ENCODE measurements at places on chromosomes 2 and 18.

DNA sequence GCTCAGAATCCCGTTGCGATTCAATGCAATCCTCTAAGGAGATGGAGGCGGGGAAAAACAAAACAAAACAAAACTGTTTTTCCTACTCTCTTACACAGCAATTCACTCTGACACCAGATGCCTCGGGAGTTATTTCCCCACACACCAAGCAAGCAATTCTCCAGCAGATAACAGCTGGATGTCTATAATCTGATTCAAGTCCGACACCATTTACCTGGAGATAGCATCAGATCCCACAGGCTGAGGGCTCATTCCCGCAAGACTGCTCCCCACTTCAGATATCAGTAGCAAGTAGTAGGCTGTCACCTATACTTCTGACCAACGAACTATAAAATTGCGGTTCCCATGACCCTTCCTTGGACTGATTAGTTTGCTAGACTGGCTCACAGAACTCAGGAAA lies 58.7 kb downstream of the DTNB start:
- DNase-seq = no peak

DNA sequence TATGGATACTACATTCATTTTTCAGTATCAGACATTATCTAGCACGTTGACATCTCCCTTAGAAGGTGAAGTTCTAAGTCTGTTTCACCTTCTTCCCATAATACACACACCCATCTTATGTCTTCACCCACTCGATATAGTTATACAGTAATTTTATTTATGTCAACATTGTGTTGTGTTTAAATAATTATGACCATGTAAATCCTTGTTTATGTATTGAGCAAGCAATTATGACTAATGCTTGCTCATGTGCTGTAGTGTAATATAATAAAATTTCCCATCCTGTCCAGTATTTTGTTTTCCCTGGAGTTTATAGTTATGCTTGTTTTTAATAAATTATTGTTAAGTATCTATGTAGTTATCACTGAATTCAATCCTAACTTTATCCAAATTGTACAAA lies 163.2 kb downstream of the MTX2 start:
- no peak for DNase-seq

DNA sequence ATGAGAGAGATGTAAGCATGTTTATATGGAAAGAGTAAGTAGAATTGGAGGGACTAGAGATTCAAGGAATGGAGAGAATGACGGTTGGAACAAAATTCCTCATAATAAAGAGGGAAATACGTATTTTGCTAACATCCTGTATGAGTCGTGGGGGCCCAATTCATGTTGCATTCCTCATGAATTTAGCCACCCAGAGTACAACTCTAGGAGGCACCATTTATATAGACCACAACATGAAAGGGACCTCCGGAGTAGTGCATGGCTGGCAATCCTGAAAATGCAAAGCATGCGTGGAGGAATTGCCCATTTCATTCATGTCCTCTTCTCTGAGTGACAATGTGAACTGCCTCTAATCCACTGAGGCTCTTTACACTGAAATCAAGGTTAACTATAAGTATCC lies 168.2 kb downstream of the ZEB2 start:
- DNase-seq = no peak

DNA sequence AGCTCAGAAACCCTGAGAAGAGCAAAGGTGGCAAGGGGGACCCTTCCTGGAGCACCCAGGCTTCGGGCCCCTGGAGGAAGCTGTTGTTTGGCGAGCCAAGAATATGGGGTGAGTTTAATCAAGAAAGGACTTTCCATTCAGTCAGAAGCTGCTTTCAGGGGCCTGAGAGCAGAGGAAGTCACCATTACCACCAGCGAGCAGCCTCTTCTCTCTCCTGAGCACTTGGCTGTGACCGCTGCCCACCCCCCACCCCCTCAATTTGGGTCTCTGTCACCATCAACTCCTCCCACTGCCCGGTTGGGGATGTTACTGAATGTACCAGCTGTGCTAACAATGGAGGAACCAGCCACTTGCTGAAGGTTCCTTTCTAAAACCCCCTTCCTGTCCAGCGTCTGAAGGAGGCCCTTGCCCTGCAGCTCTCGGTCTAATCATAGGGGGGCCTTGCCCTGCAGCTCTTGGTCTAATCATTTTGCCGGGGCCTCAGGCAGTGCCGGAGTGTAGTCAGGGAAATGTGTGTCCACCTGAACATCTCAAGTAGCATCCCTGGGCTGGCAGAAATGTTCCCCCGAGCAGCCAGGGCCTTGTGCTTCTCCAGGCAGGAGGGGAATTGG lies 943 bp downstream of the INPP5D start:
- no peak for DNase-seq

GRCh38 chr18:56756966-56757365 lies 105.8 kb downstream of the WDR7 start:
- DNase-seq = no peak

DNA sequence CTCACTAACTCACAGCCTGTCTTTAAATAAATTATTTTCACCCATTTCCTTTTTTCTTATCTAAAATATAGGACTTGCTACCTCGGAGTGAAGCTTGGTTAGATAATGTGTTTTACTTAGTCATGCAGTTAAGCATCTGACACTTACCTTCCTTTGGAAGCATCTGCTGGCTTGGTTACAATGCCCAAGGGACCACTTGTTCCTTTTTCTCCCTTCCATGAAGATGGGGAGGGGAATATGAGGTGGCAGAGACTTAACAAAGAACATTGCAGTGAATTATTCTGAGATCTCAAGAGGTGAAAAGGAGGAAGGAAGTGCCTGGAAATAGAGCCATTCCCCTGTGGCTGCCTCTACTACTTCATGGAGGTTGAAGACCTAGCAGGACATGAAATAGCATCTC lies 145.4 kb upstream of the FOSL2 start:
- no peak for DNase-seq

- DNase-seq = no peak
Measured at GRCh38 chr2:219178377-219179175, 501 bp downstream of the RETREG2 start.

GRCh38 chr2:211281430-211282073 lies 725.2 kb downstream of the CPS1 start:
- DNase-seq = no peak

DNA sequence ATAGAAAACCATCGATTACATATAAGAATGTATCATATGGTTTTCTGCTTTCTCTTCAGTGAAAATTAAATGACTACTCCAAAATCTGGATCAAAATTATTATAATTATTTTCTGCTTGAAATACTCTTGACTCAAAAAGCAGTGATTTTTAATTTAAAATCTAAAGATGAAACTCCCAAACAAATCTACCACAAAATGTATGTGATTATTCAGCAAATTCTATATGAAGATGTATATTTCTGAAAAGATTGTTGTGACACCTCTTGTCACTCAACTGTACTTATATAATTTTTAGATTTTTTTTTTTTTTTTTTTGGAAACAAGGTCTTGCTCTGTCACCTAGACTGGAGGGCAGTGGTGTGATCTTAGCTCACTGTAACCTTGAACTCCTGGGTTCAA lies 98.6 kb downstream of the MTCL1 start:
- DNase-seq = no peak

DNA sequence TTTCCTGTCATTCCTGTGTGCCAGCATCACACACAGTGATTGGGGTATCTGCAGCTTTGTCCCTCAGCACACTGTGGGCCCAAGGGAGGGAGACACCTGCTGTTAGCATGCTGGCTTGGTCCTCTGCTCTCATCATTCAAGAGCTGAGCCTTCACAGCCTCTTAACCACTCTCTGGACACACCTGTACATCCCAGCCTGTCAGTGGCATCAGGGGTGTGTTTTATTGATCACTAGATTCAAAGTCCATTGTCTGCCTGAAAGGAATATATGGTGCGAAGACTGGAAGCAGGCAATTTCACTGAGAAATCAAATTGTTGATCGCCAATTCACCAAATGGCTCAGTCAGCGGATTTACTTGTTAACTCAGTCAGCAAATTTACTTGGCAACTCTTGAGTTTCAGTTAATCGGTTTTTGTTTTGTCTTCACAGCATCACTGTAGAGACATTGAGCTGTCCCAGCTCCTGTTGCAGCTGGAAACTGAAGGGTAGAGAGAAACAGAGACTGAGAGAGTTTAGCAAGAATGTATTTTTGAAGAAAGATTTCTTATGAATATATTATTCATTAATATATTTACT lies 56.3 kb upstream of the TMEM200C start:
- DNase-seq = no peak

DNA sequence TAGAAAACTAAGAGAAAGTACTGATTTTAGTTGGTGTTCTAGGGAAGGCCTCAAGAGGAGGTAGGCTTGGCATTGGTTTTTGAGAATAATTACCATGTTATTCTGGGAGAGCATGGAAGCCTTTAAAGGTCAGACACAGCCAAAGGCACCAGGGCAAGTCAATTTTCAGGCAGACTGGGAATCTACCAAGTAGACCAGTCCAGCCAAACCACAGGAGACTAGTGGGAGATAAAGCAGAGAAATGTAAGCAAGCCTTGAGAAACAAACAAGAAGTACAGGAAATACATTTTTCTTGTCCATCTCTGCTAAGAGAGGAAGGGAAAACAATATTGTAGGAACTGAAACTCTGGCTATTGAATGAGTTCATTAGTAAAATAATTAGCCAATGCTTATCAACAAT lies 5.5 kb upstream of the CCDC68 start:
- DNase-seq = no peak

DNA sequence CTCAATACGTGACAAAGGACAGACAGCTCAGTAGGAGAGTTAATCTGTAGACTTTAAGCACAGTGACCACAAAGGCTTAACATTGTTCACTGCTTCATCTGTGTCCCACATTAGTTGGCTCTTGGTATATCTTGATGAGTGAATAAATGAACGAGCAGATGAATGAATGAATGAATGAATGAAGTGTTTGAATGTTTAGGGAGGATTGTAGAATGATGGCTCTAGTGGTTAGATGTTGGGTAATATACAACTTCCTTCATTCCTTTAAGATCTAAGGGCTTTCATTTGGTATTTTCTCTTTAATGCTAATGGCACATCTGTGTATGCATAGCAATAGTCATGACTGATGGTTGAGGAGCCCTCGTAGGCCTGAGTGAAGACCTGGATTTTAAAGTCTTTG lies 40.5 kb downstream of the ZNF407 start:
- DNase-seq = no peak

DNA sequence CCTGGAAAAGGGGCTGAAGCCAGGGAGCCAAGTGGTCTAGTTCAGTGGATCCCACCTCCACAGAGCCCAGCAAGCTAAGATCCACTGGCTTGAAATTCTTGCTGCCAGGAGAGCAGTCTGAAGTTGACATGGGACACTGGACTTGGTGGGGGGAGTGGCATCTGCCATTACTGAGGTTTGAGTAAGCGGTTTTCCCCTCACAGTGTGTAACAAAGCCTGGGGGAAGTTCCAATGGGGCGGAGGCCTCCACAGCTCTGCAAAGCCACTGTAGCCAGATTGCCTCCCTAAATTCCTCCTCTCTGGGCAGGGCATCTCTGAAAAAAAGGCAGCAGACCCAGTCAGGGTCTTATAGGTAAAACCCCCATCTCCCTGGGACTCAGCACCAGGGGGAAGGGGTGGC lies 144.4 kb downstream of the PTPRM start:
- DNase-seq = no peak

DNA sequence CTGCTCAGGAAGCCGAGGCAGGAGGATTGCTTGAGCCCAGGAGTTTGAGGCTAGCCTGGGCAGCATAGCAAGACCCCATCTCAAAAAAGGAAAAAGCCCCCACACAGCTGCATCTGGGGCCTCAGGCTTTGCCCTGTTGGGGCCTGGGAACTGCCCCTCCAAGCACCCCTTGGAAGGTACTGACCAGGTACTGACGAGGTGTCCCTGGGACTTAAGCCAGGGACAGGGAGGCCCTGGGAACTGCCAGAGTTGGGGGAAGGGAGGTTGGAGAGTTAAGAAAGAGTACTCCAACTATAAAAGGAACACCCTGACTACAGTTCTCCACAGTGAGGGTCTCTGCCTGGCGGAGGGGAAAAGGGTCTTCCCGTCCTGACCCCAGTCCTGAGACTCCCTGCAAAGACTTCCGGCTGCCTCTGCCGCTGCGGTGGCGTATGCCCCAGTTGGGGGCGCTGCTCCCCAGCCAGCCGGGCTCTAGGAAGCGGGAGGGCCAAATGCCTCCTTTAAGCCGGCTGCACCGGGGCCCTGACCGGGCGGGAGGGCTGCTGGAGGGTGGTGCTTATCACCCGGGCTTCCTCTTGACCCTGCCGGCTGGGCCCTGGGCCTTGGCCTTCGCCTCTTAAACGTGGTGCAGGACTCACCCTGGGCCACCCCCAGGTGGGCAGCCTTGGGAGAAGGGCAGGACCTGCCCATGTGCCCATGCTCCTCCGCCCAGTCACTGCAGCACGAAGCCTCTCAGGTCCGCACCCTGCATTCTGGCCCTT lies 12.8 kb downstream of the SLC30A3 start:
- no peak for DNase-seq

GRCh38 chr2:102383722-102384121 lies 28.1 kb downstream of the IL18R1 start:
- no peak for DNase-seq

DNA sequence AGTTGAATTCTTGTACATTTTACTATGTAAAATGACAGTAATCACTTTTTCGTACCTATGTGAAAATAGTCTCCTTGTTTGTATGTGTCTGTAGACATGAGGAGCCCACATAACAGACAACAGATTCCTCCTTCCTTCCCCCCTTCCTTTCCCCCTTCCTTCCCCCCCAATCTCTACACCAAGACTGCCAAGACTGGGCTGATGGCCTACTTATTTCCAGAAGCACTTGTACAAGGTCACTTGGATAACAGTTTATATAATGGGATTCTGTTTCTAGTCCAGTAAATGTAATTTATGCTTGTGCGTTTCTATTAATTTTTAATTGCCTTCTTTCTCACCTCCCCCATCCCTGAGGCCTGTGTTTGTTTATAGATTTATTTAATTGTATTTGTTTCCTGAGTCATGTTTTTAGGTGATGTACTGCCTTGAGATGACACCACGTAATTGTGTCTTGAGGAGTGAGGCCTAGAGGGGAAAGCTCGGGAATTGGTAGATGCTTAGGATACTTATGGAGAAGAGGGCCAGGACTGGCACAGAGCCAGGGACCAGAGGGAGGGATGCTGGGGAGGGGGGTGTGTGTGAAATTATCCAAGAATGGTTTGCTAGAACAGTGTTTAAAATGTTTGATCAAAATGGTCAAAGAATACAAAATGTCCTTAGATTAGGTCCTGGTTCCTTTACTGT lies 12.3 kb downstream of the B3GNT2 start:
- no peak for DNase-seq

- DNase-seq = no peak
Measured at GRCh38 chr18:66210875-66211274, 393.0 kb downstream of the CDH19 start.

DNA sequence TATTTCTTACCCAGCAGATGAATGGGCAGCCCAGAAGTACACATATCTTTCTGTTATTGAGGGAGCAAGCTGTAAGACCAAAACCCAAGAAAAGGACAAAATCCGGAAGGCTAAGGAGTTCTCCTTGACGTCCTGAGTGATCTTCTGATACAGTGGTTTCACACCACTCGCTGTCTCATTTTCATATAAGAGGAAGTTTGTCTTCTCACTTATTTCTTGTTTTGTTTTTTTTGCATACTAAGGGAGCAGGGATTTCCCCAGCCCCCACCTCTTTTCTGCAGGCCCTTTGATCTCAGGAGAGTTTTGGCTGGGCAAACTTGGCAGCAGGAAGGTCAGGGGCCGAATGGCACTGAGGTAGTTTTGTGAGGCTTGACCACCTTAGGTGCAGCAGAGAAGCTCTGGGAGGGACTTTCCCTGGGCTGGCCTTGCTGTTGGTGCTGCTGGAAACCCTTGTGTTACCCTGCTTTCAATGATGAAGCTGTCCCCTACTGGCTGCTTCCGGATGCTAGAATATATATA lies 13.3 kb downstream of the CHRNA1 start:
- no peak for DNase-seq

GRCh38 chr2:120778244-120778643 lies 42.6 kb downstream of the GLI2 start:
- DNase-seq = no peak
